NCI-H1694 (cell line): ENCODE measurements at places on chromosomes 2 and 18.
A peak's percentile ranks its signal among the peaks of the same experiment; 100 is the strongest.

- no peak for DNase-seq
These were observed 103.6 kb upstream of the LYPD6 start for GRCh38 chr2:149226790-149227189.

- DNase-seq, result no peak
These were observed 70.0 kb downstream of the FIGN start for GRCh38 chr2:163665817-163666216.

DNA sequence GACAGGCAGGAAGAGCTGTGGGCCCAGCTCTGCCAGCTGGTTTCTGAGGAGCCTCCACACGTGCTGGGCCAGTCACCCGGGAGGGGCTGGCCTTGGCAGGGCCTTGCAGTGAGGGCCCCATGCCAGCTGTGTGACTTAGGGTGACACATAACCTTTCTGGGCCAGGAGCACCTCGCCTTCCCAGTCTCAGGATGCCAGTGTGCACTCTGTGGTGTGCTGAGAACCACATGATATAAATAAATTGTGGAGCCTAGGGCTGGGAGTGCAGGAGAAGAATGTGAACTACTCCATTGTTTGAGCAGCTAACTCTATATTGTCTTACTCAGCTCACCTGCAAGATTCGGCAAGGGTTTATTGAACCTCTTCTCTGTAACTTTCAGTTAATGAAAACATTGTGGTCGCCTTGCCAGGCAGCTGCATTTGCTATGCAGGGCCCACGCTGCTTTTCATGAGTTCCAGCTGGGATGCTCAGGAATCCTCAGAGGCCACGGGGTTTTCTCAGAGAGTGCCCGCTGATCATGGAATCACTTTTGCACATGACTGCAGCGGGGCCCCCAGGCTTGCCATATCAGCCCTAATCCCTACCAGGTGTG lies 222.3 kb downstream of the SH3RF3 start:
- peak; percentile 21 for DNase-seq

DNA sequence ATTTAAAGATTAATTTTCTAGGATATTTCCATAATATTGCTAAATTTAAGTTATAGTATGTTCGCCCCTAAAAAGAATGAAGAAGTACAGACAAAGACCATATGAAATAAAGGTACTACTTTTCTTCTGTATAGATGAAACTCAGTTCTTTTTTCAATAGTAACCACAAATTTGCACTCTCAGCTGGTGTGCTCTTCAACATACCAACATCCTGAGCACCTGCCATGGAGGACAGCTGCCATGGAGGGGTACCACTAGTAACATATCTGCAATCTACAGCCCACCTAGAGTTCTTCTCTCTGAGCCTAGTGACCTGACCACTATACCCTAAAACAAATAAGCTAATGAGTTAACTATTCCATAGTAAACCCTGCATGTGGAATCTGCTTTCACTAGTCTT lies 36.8 kb upstream of the ERCC3 start:
- DNase-seq, result no peak
